ENCODE measurements at places on chromosomes 3 and 15.

GRCh38 chr15:58190419-58190818 lies 52.2 kb downstream of the AQP9 start:
- DNase-seq: no peak

DNA sequence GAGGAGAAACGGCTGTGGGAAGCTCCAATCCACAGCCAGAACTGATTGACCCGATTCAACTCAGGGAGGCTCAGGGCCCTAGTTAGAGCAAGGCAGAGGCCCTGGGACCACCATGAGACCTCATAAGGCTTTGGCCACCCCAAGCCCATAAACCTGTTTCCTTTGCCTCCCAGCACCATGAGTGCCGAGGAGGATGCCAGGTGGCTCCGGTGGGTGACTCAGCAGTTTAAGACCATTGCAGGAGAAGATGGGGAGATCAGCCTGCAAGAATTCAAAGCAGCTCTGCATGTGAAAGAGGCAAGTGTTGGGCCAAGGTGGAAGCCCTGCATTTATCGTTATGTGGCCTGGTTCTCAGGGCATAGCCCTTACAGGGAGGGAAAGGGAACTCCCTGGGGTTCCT lies 11.9 kb downstream of the NOX5 start:
- no peak for DNase-seq

DNA sequence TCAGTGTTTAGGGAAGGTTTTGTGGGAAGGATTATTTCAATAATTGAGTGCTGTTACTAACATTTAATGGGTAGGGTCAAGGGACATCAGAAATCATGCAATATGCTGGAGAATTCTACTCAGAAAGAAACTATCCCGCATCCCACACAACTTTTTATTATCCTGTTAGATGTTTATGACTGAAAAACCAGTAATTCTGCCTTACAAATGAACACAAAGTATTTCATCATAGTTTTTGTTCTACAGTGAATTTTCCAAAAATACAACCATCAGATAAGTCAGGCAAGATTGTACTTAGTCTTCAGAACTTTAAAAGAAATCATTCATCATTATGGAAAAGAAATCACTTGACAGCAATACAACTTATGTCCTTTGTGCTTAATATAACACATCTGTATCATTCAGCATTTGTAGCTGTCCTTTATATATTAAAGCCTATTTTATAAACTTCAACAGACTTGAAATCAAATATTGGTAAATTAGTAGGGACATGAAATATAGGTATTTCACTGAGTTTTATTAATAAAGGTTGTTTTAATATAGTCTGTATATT lies 61.9 kb downstream of the TRPM7 start:
- no peak for DNase-seq

DNA sequence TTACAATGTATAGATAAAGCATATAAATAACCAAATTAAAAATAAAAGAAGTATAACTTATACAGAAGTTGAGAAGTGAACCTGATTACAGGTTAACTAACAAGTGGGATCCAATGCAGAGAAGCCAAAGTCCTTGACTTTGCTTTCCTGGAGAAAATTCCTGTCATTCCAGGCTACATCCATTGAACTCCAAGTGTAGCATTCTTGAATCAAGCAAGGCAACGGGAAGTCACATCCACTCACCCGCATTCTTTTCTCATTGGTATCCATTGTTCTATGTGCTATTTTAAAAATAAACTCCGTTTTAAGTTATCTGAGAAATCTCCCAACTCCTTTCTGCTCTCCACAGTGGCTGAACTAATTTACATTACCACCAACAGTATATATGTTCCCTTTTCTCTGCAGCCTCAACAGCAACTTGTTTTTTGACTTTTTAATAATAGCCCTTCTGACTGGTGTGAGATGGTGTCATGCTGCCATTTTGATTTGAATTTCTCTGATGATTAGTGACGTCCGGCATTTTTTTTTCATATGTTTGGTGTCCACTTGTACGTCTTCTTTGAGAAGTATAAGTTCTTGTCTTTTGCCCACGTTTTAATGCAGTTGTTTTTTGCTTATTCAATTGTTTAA lies 534.3 kb downstream of the ROBO1 start:
- no peak for DNase-seq

DNA sequence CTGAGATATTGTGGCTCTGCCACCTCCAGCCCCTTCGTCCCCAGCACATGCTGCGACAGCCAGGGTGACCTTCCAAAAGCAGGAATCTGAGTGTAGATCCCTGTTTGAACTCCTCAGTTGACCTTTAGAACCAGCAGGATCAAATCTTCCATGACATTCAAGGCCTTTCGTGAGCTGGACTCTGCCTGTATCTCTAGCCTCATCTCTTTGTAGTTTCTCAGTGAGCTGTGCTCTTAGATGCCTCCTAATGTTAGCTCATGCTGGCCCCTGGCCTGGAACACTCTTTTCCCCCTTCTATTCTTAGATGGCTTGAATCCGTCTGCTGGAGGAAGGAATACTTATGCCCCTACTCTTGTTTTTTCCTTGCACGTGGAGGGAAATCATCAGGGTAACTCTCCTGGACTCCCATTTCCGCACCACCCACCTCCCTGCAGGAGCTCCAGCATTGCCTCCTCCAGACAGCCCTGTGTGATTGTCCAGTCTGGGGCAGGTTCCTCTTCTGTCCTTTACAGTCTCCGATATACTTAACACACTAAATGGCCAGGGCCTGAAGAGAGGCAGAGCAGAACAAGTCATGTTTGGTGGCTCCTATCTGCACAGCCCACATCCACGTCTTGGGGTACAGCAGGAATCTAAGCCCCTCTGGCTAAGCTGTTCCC lies 26.7 kb upstream of the CHRNB4 start:
- DNase-seq: no peak

DNA sequence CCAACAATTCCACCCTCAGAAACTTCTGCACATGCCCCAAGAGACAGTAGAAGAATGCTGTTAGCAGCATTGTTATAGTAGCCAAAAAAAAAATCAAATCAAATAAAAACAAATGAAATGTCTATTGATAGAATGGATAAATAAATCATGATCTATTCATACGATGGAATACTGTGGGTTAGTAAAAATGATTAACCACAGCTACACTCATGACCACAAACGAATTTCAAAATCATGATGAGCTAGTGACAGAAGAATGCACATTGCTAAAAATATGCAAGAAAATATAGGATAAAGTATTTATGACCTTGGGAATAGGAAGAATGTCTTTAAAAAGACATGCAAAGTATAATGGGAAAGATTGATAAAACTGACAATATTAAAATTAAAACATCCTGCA lies 57.5 kb upstream of the ACAN start:
- DNase-seq: no peak

- DNase-seq: no peak
Observed at GRCh38 chr15:100394736-100395440, 53.1 kb upstream of the ADAMTS17 start.

DNA sequence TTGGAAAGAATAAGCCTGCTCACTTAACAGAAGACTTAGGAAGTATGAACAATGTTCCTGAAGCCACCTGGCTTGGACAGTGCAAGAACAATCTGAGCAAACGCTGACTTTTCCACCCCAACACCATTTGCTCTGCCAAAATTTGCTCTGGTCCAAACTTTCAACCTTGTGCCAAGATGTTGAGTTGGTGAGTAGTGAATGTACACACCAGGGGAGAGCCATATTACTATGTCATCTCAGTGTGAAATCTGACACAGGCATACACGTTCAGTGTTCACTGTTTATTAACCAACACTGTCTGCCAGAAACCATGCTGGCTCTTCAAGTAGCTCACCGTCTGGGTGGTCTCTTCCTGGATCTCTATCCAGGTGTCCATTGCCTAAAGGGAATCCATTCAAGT lies 152.9 kb upstream of the LPP start:
- no peak for DNase-seq

DNA sequence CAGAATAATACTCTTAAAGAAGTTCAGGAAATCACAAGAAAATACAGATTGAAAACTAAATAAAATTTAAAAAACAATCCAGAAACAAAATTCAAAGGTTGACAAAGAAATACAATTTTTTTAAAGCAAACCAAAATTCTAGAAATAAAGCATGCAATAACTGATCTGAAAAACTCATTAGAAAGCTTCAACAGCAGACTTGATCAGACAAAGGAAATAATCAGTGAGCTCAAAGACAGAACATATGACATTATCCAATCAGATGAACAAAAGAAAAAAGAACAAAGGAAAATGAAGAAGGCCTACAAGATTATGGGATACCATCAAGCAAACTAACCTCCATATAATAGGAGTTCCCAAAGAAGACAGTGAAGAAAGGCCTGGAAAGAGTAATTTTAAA lies 336.8 kb downstream of the RSL24D1 start:
- DNase-seq: no peak

GRCh38 chr3:53970661-53971060 lies 79.0 kb upstream of the SELENOK start:
- no peak for DNase-seq
